ENCODE measurements at places on chromosomes 6 and 20. TPM values are rescaled to one million over a fixed set of nuclear protein-coding genes. Genes with fewer than 3 reads are reported as not detected.
A peak's percentile ranks its signal among the peaks of the same experiment; 100 is the strongest.

The KIAA1586 gene
- 3.2 TPM for total RNA-seq

The SPEF1 gene
- total RNA-seq, result not detected

The FNDC11 gene
- not detected for total RNA-seq

The SRSF6 gene
- 111 TPM for total RNA-seq

The CDK19 gene
- total RNA-seq, result 6.5 TPM

The DEFB132 gene
- not detected for total RNA-seq

The SYCP2 gene
- total RNA-seq, result 0.31 TPM

The CASP8AP2 gene
- total RNA-seq, result 4.6 TPM

The TXLNB gene
- 0.09 TPM for total RNA-seq

The TRMT11 gene
- 12.6 TPM for total RNA-seq

The POLR1C gene
- total RNA-seq, result 12.2 TPM

The AVP gene
- 0.74 TPM for total RNA-seq

The HMGN3 gene
- 33.2 TPM for total RNA-seq

The STX11 gene
- 7.4 TPM for total RNA-seq

GRCh38 chr6:139730340-139730974 lies 356.0 kb upstream of the CITED2 start:
- no peak for DNase-seq

DNA sequence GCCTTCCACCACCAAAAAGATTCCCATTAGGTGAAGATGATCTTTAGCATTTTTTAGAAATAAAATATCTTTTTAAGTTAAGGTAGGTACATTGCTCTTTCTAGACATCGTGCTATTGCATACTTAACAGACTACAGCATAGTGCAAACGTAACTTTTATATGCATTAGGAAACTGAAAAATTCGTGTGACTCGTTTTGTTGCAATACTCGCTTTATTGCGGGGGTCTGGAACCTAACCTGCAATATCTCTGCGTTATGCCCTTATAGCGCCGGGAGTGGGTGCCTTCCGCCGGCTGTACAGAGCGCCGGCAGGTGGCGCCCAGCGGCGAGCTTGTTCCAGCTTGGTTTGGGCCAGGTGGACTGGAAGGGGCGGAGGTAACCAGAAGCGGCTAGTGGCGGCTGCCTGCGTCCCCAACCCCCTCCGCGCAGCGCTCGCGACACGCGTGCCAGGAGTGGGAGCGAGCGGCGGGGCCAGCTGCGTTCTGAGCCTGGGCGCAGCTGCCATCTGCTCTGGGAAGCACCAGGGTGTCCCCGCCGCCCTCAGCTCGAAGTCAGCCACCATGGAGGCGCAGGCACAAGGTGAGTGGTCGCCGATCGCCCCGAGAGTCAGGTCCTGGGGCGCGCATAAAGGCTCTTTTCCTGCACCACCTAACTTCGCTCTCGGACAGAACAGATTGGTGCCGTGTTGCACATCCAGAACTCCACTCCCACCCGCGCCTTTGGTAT lies at the start of gene TPD52L1:
TPD52L1 (plus strand) TSS at position 383 of the 727 bp plus-strand sequence; CDS start at position 562, 179 bp downstream.
- DNase-seq, result peak; percentile 92

- DNase-seq, result no peak
Observed at GRCh38 chr20:62845416-62846160, 16.0 kb downstream of the TCFL5 start.

GRCh38 chr6:10407018-10407673 lies 7.7 kb downstream of the TFAP2A start:
- DNase-seq, result no peak

- DNase-seq, result no peak
Observed at GRCh38 chr20:24147479-24147878, 158.9 kb upstream of the GGTLC1 start.

DNA sequence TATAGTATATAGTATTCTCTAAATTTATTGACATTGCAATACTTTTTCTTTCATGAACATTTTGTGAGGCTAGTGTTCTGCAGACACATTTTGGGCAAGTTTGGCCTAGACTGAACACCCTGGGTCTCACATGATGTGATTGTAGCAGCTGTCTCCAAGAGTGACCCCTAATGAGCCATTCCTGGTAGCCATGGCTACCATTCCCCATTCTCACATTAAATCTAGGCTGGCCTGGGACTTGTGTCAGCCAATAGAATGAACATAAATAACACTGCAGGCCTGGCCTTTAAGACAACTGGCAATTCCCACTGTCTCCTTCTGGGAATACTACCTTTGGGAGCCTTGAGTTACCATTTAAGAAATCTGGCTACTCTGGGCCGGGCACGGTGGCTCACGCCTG lies 38.0 kb upstream of the TASP1 start:
- no peak for DNase-seq

GRCh38 chr6:25334793-25335192 lies 55.6 kb downstream of the CARMIL1 start:
- no peak for DNase-seq

DNA sequence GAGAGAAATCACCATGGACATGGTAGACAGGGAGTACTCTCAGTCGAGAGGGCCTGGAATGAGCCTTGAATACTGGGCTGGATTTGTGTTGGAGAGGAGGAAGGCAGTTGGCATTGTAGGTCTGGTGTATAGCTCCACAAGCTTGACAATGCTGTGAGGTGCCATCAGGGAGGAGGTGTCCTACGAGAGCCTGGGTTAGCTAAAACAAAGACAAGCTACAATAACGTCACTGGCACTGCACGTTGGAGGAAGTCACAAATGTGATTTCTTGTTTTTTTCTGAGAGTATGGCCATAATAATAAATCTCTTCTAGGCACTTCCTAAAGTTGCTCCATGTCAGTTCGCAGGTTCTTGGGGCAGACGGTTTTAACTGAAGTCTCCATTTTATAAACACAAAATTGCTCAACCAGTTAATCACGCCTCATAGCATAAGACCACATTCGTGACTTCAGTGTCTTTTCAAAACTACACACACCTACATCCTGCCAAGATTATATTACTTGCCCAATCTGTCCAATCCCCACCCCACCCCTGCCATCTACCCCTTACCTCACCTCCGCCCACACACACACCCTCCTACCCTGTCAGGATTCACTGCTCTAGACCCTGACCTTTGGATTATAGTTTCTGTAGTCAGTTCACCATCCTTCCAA lies 4.4 kb upstream of the HLA-DMB start:
- no peak for DNase-seq

GRCh38 chr20:24149881-24150307 lies 161.3 kb upstream of the GGTLC1 start:
- DNase-seq, result peak; percentile 92

GRCh38 chr20:56488566-56488965 lies 20.1 kb downstream of the RTF2 start:
- no peak for DNase-seq

DNA sequence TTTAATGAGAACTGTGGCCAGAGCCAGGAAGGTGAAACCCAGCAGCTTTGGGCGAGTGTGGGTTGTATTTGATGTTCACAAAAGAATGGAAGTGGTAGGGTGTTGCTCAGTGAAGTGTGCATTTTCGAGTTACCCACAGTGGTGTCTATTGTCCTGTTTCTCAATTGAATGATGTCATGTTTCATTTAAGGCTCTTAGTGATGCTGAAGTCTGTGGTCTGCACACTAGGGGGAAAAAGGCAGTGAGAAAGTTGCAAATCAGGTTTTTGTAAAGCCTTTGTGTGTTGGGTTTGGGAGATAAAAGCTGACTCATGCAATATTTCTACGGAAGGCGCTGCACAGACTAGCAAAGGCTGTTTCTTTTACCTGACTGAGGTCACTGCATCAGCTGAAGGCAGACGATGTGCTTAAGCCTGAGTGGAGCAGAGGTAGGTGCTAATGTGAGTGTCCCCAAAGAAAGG lies 121.1 kb downstream of the PLEKHG1 start:
- no peak for DNase-seq

- DNase-seq, result no peak
Observed at GRCh38 chr6:151224076-151224475, 15.7 kb upstream of the AKAP12 start.

DNA sequence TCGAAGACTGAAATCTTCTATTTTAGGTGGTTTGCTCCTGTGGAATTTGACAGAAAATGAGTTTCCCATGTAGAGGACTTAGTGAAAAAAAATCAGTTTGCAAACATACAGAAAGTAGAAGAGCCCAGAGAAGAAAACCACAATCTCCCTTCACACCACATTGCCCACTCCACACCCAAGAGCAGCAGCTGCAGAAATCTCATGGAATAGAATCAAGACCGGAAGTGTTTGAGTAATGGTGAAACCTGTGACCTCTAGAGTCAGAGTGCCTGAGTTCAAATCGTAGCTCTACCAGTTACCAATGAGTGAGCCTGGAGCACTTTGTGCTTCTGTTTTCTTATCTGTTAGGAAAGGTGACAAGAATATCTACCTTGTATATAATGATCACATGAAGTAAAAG lies 4.6 kb downstream of the SIRPG start:
- DNase-seq, result no peak

- no peak for DNase-seq
Observed at GRCh38 chr20:49286689-49287551, 9.1 kb upstream of the ZNFX1 start.

- no peak for DNase-seq
Observed at GRCh38 chr20:47638851-47639250, 137.2 kb downstream of the NCOA3 start.

DNA sequence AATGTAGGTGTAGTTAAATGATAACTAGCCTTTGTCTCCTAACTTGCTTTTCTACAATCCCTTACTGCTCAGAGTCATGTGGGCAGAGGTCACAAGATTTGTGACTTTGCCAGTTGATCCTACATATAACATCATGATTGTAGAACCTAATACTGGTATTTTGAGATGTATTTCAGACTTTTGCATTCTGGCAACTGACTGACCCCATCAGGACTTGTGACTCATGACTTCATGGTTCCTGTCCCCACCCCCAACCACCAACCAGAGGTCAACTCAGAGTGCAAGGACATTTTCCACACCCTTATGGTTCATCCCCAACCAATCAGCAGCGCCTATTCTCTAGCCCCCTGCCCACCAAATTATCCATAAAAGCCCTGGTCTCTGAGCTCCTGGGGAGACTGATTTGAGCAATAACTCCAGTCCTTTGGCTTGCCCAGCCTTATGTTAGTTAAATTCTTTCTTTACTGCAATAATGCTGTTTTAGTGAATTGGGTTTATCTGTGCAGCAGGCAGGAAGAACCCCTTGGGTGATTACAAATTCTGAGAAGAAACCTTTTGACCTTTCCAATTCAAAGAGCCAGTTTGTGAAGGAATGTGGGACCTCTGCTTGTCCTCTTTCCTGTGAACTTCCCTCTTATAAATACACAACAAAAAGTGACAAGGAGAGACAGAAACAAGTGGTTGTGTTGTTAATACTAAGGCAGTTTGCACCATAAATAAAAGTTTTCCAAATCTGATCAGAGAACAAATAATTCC lies 588.7 kb downstream of the UTRN start:
- DNase-seq, result no peak
